ENCODE measurements at places on chromosomes 12 and 14.

- DNase-seq, result no peak
Observed at GRCh38 chr14:91470216-91470615, 39.9 kb downstream of the PPP4R3A start.

- DNase-seq, result no peak
Observed at GRCh38 chr12:68342966-68343365, 10.8 kb upstream of the MDM1 start.

GRCh38 chr12:108060067-108060466 is 69.0 kb upstream of the WSCD2 start:
- no peak for DNase-seq

GRCh38 chr12:16913832-16914490 is 308.0 kb upstream of the LMO3 start:
- DNase-seq, result no peak

DNA sequence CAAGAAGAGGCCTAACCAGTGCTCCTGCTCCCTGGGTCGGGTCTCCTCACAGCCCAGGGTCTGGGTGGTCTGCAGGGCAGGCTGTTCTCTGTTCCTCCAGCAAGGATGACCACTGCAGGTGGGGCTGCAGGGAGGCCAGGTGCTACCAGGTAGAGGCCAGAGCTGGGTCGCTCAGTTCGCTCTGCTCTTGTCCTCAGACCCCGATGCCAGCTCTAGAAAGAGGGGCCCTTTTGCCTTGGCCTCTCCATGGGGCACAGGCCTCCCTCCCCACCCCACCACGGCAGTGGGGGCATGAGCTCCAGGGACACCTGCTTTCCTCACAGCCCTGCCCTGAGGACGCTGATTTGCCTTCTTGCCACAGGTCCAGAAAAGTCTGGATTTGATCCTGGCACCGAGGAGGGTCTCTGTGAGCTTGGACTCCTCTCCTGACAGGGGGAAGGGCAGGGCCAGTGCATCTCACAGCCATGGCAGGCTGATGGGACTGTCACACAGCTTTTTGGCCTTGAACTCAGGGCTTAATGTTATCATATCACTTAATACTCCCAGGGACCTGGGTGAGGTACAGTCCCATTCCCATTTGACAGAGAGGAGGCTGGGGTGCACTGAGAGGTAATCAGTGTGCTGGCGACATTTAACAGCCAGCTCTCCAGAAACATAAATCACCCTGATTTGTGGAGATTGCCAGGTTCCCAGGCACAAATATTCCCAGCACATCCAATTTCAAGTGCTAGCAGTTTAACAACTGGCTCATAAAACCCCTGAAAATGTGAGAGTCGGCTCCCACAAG is 273.0 kb upstream of the SFSWAP start:
- no peak for DNase-seq

- DNase-seq, result no peak
Observed at GRCh38 chr14:21990116-21990515, 316.5 kb upstream of the OR4E1 start.
